ENCODE measurements at places on chromosomes 12 and 14.

DNA sequence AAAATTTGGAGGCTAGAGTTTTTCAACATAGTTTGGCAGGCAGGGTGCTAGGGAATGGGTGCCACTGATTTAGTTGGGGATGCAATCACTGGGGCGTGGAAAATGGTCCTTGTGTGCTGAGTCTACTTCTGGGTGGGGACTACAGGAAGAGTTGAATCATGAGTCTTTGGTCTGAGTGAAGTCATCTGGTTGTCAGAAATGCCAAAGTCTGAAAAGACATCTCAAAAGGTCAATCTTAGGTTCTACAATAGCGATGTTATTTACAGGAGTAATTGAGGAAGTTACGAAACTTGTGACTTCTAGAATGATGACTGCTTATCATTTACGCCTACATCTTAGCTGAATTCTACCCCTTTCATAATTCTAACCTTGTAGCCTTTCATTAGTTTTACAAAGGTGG lies 209.1 kb downstream of the NUBPL start:
- H3K4me1 ChIP-seq = no peaks in the 10 kb centered on the region
- H3K27me3 ChIP-seq = no peaks in the 10 kb centered on the region
- H3K4me3 ChIP-seq = no peak overlapping the region
- no peak overlapping the region for H3K27ac ChIP-seq
- peak; percentile 47 for DNase-seq

- no peak overlapping the region for H3K4me3 ChIP-seq
- H3K36me3 ChIP-seq = no peaks in the 10 kb centered on the region
- H3K4me1 ChIP-seq = no peaks in the 10 kb centered on the region
- no peak for DNase-seq
- no peak overlapping the region for H3K27ac ChIP-seq
These were observed 143.1 kb upstream of the MYL2 start for GRCh38 chr12:111063295-111064026.

- no peaks in the 10 kb centered on the region for H3K36me3 ChIP-seq
- H3K27me3 ChIP-seq = no peaks in the 10 kb centered on the region
- no peaks in the 10 kb centered on the region for H3K4me1 ChIP-seq
These were observed 27.7 kb upstream of the PEX5 start for GRCh38 chr12:7161811-7162210.

- no peak for DNase-seq
- H3K4me1 ChIP-seq = no peaks in the 10 kb centered on the region
- no peak overlapping the region for H3K4me3 ChIP-seq
- H3K36me3 ChIP-seq = no peaks in the 10 kb centered on the region
- H3K27me3 ChIP-seq = no peaks in the 10 kb centered on the region
These were observed 29.6 kb upstream of the KCNK10 start for GRCh38 chr14:88352698-88353097.

- H3K27ac ChIP-seq = no peak overlapping the region
- no peak overlapping the region for H3K4me3 ChIP-seq
- no peaks in the 10 kb centered on the region for H3K27me3 ChIP-seq
- H3K4me1 ChIP-seq = no peaks in the 10 kb centered on the region
- H3K36me3 ChIP-seq = no peaks in the 10 kb centered on the region
These were observed 2.1 kb downstream of the EML5 start for GRCh38 chr14:88790501-88791251.

DNA sequence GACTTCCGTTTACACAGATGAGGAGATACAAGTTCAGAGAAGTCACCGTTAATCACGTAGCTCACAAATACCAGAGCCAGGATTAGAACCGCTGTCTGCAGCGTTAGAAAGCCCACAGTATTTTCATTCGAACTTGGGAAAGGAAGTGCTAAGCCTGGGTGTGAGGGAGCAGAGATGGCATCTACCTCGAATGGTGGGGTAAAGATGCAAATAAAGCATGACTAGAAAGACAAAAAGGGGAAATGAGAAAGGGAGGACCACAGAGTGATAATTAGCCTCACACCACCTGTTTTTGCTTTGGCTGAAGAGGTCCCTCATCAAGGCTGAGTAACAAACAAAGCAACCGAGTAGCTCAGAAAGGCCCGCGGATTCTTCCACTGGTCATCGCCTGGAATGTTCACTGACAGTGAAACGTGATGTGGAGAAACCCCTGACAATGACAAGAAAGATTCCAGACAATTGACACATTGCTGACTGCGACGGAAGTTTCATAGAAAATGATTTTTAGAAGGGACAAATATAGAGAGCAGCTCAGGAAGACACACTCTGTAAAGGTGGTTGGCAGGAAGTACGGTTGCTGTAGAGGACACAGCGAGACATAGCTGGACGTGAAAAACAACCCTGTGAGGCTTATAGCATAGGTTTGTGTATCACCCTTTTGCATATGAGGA lies 31.5 kb upstream of the BHLHE41 start:
- peak; percentile 70 for DNase-seq
- no peaks in the 10 kb centered on the region for H3K27me3 ChIP-seq
- no peak overlapping the region for H3K27ac ChIP-seq
- no peaks in the 10 kb centered on the region for H3K36me3 ChIP-seq
- H3K4me1 ChIP-seq = no peaks in the 10 kb centered on the region

DNA sequence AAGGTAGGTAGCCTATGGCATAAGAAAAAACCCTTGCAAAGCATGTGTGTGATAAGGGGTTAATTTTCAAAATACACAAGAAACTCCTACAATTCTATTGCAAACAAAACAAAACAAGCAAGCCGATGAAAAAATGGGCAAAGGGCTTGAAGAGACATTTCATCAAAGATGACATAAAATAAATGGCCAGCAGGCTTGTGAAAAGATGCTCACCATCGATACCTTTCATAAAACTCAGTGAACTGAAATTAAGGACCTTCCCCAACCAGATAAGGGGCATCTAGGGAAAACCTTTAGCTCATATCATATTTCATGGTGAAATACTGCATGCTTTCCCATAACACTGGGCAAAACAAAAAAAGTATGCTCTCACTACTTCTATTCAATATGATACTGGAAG lies 131.2 kb downstream of the PPM1H start:
- no peaks in the 10 kb centered on the region for H3K27me3 ChIP-seq
- no peak for DNase-seq
- no peak overlapping the region for H3K27ac ChIP-seq
- no peak overlapping the region for H3K4me3 ChIP-seq

DNA sequence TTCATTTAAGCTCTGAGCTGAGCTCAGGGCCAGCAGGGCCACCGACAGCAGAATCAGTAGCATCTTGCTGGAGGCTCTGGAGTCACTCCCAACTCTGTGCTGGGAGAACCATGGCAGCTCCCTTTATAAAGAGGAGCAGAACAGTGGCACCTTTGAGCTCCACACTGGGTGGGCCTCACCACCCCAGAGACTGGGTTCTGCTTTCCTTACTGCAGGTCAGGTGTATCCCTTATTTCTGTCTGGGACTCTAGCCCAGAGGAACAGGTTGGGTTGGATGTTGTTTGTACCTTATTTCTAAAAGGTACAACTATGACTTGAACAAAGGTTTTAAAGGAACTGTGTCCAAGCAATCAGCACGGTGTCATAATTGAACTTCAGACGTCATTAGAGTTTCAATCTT lies at the start of gene PRB3:
PRB3 (minus strand) TSS at position 101 of the 400 bp plus-strand sequence; CDS start at position 63, 38 bp downstream.
- no peak within 1 kb of the TSS for H3K27ac ChIP-seq
- H3K4me1 ChIP-seq = no peaks in the 10 kb centered on the region
- no peaks in the 10 kb centered on the region for H3K27me3 ChIP-seq
- no peak for DNase-seq

DNA sequence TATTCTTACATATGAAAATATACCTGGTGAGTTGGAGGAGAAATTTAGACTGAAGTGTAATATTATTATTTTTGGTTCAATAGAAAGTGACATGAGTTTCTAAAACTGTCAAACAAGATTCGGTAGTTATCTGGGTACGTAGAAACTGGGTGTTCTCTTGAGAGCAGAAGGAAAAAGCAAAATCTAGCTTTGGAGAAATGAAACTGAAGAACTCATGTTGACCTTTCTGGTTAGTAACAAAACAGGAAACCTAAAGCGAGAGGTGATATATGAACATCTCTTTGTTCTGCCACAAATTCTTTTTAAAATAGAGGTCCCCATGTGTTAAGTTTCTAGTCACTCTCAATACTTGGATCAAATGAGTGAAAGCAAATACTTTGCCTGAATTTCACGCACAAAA lies 401.7 kb downstream of the TRHDE start:
- no peak for DNase-seq
- no peaks in the 10 kb centered on the region for H3K27me3 ChIP-seq
- no peaks in the 10 kb centered on the region for H3K36me3 ChIP-seq
- no peaks in the 10 kb centered on the region for H3K4me1 ChIP-seq
- no peak overlapping the region for H3K27ac ChIP-seq

- H3K36me3 ChIP-seq = no peaks in the 10 kb centered on the region
- H3K4me3 ChIP-seq = no peak overlapping the region
- no peaks in the 10 kb centered on the region for H3K27me3 ChIP-seq
- H3K27ac ChIP-seq = no peak overlapping the region
These were observed 194.4 kb downstream of the EFCAB11 start for GRCh38 chr14:89760086-89760485.

DNA sequence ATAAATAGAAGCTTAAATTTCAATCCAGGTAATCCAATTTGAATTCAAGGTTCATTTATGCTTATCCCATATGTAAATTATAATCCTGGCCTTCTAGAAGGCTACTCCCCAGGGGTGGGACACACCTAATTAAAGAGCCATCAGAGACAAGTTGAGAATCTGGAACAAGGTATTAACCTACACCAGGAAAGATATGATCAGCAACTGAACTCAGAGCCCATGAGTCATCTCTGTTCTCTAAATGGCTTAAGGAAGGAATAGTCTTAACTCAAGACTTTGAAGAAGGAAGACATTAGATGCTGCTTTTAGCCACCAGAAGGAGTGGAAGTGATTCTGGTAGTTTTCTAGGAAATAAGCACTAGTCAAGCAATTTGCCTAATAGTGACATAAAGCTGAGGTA lies 88.0 kb downstream of the KIF21A start:
- DNase-seq = no peak
- no peaks in the 10 kb centered on the region for H3K36me3 ChIP-seq
- no peak overlapping the region for H3K27ac ChIP-seq
- H3K4me3 ChIP-seq = no peak overlapping the region
- H3K27me3 ChIP-seq = no peaks in the 10 kb centered on the region

DNA sequence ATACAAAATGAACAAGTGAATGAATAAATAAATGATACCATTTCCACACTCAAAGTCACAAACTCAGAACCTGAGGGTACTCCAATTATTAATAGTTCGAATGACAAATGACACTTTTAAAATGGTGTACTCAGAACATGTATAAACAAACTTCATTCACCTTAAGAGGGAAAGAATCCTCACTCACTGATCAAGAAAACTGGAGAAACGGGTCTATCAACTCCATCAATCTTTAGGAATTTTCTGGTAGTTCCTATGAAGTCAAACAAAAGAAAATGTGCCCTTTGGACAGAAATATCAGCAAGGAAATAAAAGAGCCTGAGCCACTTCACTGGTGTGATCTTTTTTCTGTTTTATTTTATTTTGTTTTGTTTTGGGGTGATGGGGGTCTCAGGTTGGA lies 5.2 kb upstream of the NRDE2 start:
- H3K27ac ChIP-seq = no peak overlapping the region
- H3K36me3 ChIP-seq = no peaks in the 10 kb centered on the region
- no peak for DNase-seq
- no peaks in the 10 kb centered on the region for H3K27me3 ChIP-seq
- H3K4me3 ChIP-seq = no peak overlapping the region

DNA sequence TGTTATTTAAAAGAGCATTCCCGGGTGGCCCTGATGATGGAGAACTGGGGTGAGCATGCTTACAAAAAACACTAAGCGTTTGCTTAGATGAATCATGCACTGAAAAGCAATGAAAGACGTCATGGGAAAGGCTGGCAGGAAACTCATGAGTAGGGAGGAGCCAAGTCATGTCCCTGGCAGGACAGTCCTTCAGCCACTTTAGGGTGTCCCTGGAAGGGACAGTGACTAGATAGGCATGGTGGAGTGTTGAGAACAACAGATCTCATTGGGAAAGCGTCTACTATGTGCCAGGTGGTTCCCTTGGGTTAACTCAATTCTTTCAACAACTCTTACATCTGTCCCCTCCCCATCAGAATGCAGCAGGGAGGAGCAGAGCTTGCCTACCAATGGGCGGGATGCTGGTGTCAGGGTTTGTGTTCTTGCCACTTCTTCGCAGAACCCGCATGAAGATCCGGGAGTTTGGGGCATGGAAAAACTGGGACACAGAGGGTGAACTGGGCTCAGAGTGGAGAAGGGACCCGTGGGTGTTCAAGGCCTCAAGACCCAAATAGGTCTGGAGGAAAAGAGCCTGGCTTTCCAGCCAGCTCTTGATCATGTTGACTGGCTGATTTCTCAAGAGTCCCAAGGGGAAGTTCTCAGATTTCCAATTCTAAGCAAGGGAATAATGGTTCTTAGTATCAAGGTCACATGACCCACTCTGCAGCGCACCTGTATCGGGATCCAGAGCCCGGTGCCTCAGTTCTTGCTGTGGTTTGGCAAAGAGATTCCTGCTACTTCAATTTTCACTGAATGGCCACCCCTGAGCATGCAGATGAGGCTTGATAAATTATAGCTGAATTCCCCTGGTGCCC lies 653.9 kb upstream of the TBX3 start:
- no peak overlapping the region for H3K4me3 ChIP-seq
- no peaks in the 10 kb centered on the region for H3K27me3 ChIP-seq
- no peaks in the 10 kb centered on the region for H3K36me3 ChIP-seq
- H3K4me1 ChIP-seq = no peaks in the 10 kb centered on the region
- no peak for DNase-seq

DNA sequence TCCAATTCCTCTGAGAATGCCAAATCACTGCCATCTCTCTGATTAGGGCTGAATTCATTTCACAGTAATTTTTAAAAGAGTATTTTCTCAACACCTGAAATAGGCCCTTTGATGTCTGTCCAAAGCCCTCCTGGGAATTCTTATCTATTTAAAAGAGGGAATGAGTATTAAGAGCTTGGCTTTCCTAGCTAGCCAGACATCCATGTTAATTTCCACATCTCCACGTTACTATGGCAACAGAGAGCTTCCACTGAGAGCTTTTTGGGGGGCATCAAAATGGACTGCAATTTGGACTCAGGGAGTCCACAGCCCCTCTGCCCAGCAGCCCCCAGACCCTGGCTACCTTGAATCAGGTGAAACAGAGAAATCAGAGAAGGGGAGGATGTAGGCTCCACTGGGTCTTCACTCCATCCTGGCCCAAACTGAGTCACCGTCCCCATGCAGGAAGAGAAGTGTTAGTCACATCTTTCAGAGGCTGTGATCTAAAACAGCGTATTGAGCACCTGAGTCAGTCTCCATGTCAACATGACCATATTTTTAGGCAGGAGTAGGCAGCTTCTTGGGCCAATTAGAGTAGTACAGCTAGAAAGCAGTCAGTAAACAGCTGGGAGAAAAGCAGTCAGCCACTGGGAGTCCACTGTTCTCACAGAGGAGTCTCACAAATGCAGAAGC lies 7.0 kb upstream of the FICD start:
- no peak overlapping the region for H3K27ac ChIP-seq
- H3K36me3 ChIP-seq = no peaks in the 10 kb centered on the region
- DNase-seq = no peak
- no peaks in the 10 kb centered on the region for H3K27me3 ChIP-seq
- H3K4me3 ChIP-seq = no peak overlapping the region
- no peaks in the 10 kb centered on the region for H3K4me1 ChIP-seq

GRCh38 chr12:101793401-101793800 lies 37.4 kb downstream of the GNPTAB start:
- no peak for DNase-seq
- no peak overlapping the region for H3K4me3 ChIP-seq
- H3K27ac ChIP-seq = no peak overlapping the region

Measured in Peyer's patch (tissue), 4 donors.